ENCODE measurements at places on chromosomes 3 and 15.
A peak's percentile ranks its signal among the peaks of the same experiment; 100 is the strongest.

GRCh38 chr3:179179979-179180759 is 32.0 kb downstream of the PIK3CA start:
- DNase-seq: no peak

GRCh38 chr15:88714782-88715372 is 76.1 kb downstream of the ISG20 start:
- DNase-seq: no peak

GRCh38 chr15:47384776-47385175 is 332.5 kb upstream of the SEMA6D start:
- DNase-seq: no peak

- peak; percentile 57 for DNase-seq
Measured at GRCh38 chr3:126540342-126540849, 16.4 kb downstream of the CHST13 start.

DNA sequence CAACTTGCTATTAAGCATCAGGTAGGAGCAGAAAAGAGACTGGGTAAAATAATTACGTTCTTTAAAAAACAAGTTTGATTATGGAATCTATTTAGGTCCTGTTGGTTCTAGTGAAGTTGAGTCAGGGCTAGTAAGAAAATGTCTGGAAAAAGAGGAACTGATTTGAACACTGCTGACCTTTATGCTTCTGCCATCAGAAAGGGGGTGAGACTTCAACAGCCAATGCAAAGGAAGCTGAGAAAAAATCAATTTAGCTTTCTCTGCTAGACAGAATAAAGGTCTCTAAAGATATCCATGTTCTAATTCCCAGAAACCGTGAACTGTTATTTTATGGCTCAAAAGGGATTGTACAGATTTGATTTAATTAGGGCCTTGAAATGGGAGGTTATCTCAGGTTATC is 157.5 kb downstream of the ROBO2 start:
- no peak for DNase-seq

- no peak for DNase-seq
Measured at GRCh38 chr3:62951037-62951613, 75.9 kb upstream of the CADPS start.

GRCh38 chr3:101758224-101758623 is 20.8 kb upstream of the NXPE3 start:
- DNase-seq: no peak

- DNase-seq: no peak
Measured at GRCh38 chr3:154952553-154952952, 127.6 kb upstream of the MME start.

- DNase-seq: no peak
Measured at GRCh38 chr3:32643354-32643753, 41.6 kb upstream of the CNOT10 start.

DNA sequence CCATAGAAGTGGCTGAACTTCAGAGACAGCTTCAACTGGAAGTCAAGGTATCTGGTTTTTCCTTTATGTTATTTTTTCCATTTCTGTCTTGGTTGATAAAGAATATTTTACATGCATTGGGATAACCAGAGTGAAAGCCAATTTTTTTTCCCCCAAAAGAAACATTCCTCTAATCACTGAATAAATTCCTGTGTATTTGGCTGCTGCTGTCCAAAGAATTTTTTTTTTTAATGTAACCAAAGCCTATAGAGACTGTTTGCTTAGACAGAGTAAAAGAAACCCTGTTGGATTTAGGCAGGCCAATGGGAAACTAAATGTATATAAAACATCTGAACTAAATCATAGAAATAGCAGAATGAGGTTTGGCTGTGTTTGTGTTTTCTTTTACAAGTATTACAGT is 75.2 kb downstream of the CGNL1 start:
- no peak for DNase-seq

- no peak for DNase-seq
Measured at GRCh38 chr3:8962226-8962861, 928 bp downstream of the RAD18 start.

GRCh38 chr3:103337179-103337845 is 902.5 kb downstream of the ZPLD1 start:
- DNase-seq: no peak

DNA sequence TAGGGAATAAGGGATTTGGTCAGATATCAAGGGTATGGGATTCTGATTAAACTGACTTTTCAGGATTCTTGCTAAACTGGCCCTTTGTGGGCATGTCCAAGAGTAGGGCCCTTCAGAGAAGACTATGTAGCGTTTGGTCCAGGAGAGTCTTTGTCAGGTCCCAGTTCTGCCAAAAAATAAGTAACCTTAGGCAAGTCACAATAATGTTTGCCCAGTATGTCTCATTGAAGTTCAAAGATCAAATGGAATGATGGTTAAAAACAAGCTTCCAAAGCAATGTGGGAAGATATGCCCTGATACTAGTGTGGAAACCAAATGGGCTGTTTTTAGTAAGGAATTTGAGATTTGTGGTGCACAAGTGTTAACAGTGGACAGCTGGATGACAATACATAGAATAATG is 454.4 kb downstream of the WDR72 start:
- no peak for DNase-seq

GRCh38 chr3:25664812-25665314 is at the start of gene TOP2B:
Gene TOP2B (minus strand): TSS chr3:25664907. CDS start chr3:25664297, 610 bp downstream.
- DNase-seq: peak; percentile 74

DNA sequence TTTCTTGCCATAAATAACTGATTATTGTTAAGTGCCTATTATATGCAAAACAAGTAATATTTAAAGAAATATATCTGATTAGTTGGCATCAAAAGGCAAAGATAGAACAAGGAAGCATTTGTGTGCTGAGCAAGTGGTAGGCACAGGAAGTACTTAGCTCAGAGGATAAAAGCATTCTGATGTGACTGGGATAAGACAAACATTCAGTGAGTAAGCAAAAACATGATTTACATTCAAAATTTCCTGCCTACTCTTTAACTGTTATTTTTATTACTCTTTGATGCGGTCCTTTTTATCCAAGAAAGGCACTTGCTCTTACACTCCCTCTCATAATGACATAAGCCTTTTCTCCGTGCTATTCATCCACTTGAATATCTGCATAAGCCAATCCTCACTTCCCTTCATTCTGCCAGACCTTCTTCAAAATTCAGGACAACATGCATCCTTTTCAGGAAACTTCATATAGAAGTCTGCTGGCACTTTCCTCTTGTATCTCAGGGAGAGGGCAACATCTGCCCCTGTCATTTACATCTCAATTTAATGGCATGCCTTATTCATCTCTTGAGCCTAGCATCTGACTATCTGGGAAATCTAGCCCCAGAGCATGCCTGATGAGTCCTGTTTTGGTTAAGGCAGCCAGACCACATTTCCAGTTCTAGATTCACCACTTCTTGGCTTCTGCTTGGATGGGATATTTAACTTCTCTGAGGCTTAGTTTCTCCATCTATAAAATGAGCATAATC is 478.2 kb upstream of the ROBO2 start:
- DNase-seq: no peak

DNA sequence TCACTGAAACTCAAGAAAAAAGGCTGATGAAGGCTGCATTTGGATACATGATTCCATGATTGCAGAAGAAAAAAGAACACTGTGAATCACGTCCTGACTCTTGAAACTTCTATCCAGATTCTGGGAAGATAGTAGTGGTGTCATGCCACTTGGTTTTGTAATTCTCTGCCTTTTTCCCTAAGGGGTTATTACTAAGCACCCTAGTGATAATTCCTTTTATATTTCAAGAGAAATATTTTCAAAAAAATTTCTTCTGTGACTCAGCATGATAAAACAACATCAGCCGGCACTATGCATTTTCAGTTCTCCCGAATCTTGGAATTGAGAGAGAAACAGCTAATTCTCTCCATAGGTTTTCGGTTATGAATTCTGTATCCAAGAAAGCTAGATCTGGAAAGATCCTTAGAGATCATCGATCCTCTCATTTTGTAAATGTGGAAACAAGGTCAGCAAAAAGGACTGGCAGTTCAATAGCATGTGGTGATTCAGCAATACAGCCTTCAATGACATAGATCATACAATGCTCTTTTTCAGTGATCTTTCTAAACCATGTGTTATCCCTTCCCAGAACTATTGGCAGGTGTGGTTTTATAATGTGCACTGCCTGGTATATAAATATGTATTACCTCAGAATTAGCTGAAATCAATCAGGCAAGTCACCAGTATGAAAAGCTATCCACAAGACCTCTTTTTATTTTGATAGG is 42.6 kb upstream of the TP63 start:
- DNase-seq: no peak

DNA sequence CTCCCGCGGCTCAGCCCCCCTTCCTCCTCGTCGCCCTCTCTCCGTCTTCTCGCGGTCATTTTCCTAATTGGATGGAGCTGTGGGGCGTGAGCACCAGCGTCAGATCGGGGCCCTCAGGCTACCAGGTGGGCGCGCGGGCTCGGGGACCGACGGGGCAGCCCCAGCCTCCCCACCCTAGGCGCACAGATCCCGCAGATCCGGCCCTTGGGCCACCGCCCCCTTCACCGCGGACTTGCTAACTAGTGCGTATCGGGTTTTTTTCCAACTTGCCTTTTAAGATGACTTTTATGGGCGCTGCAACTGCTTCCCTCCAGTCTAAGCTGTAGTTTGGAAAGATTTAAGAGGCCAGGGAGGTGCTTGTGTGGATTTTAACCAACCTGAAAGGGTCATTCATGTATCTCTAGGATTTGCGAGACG is 1.3 kb downstream of the ZNF710 start:
- no peak for DNase-seq

- no peak for DNase-seq
Measured at GRCh38 chr3:17874636-17875035, 132.2 kb upstream of the TBC1D5 start.

DNA sequence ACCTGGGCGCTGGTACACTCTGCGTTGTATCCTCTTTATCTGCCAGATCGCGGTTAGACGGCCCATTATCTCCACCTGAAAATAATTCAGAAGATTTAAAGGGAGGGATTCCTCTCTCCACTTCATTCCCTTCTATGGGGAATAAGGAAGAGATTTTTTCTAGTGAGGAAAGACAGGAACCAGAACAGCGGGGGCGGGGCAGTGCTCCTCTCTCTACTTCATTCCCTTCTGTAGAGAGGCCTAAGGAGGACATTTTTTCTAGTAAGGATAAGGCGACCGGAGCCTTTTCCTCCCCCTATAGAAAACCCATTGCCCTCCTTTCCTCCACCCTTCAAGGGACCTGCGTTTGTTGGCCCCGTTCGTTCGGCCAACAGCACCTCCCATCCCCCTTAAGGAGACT is 8.3 kb upstream of the LIPH start:
- no peak for DNase-seq

DNA sequence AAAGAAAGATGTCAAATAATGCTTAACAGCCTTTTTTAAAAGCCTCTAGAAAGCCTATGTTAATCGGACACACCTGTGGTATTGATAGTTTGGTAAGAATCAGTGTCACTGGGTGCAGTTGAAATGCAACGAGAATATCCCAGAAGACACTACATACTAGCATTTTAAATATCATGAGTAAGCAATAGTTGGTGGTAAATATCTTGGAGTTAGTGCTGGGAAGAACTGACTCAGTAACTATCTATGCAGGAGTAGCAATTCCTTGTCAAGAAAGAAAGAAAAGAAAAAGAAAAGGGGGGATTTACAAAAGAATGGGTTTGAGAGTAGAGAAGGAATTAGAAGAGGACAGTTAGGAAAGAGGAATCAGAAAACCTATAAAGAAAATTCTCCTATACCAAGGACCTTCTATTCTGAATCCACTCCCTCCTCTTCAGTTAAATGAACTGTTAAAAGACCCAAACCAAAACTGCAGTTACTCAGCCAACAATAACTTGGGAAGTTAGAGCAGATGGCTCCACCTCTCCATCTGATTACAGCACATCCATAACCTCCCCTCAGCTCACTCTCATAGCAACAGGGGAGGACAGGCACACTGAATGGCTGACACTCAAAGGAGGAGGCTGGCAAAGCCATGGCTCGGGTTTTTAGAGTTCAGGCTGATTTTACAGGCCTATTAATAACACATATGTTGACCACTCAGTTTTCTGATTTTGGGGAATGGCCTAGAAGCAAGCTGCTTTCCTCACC is 207.6 kb upstream of the MDFIC2 start:
- no peak for DNase-seq

DNA sequence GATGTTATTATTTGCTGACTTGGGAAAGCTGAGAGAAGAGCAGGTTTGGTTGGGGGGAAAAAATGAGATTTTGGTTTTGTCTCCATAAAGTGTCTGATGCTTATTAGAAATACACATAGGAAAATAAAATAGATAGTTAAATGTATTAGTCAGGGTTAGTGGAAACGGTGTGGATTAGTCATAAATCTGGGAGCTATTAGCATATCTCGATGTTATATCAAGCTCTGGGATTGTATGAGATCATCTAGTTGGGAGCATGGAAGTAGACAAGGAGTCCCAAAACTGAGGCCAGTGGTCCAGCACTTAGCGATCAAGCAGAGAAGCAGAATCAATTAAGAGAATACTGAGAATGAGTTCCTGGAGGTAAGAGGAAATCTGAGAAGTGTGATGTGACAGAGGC is 845.5 kb downstream of the ROBO2 start:
- no peak for DNase-seq

DNA sequence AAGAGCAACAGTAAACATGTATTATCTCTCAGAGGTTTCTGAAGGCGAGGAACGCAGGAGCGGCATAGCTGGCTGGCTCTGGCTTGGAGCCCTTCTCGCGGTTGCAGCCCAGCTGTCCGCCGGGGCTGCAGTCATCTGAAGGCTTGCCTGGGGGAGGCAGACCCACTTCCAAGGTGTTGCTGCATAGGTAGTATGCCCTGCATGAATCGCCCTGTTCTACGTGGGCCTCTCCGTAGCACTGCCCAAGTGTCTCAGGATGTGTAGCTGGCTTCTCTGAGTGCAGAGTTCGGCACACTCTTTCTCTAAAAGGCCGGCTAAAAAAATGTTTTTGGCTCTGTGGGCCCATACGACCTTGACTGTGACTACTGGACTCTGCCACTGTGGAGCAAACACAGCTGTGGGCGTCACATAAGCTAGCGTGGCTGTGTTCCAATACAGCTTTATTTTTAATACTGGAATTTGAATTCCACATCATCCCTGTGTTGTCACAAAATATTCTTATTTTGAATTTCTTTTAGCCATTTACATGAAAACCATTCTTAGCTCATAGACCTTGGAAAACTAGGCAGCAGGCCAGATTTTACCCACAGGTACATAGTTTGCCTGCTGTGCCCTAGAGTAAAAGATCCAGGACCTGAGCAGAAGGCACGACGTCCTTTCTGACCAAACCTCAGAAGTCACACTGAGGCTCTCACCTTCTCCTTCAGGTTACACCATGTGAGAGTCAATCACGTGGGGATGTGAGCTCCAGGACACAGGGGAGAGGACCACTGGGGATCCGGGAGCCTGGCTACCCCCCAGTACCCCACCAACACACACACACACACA is 55.9 kb downstream of the PGPEP1L start:
- no peak for DNase-seq
